GM12878 (cell line): ENCODE measurements at places on chromosomes 2 and 18.

DNA sequence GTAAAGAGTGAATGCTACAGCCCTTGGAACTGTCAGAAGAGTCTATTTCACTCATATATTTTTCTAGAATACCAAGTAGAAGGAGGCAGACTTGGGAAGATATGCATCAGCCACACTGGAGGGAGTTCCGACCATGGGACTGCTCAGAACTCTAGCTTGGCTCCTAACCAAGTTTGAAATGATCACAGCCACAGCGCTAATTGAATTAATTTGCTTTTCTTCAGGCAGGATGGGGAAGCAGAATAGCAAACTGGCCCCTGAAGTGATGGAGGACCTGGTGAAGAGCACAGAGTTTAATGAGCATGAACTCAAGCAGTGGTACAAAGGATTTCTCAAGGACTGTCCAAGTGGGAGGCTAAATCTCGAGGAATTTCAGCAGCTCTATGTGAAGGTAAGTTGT lies 51.4 kb downstream of the VSNL1 start:
- no peak for DNase-seq

DNA sequence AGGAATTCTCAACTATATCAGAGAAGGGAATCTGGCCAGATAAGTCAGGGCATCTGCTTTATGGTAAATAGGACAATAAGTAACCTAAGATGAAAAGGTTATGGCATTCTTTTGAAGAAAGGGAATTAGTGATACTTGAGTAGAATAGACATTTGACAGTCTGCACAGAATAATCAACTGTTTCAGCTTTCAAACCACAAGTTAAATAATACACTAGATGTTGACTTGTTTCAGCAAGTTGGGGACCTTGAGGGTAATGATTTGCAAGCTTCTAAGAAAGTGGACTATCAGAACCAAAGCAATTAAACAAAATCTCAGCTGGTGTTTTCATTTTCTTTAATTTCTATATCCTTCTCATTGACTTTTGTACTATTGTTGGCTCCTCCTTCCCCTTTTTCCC lies 54.5 kb downstream of the SLC39A10 start:
- no peak for DNase-seq

- no peak for DNase-seq
Observed at GRCh38 chr2:234963773-234964615, 12.2 kb downstream of the SH3BP4 start.

GRCh38 chr2:208112969-208113368 lies 11.4 kb downstream of the CRYGD start:
- DNase-seq: no peak

DNA sequence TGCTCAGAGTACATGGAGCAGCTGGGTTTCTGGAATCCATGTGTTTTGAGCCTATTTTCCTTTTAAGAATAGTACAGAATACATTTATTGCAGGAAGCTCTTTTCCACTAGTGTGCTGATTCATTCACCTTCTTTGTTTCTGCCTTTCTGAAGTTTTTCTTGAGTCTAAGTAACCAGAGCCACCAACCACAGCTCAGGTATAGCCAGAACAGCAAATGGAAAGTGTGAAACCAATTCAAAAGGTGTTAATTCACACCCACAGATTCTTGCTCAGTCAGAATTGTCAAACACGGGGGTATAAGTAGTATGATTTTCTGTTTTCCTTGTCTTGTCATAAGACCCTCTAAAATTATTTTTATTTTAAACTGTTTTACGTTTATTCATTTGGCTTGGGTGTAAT lies 75.9 kb upstream of the DYNAP start:
- no peak for DNase-seq

DNA sequence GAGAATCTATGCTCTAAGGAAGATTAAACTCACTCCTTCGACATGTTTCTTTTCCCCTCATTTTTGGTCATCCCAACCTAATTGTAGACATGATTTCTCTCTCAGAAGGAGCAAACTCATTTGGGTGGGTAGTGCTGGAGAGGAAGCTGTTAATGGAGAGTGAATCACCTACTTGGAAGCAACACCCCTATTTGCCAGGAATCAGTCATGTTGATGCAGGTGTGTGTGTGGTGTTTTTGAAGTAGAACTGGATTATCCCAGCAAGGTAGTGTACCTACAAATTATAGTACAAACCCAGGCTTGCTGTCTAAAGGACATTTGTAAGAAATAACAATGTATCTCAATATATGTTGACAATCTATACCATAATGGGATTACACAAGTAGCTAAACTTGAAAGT lies 186.4 kb downstream of the EPHA4 start:
- no peak for DNase-seq

DNA sequence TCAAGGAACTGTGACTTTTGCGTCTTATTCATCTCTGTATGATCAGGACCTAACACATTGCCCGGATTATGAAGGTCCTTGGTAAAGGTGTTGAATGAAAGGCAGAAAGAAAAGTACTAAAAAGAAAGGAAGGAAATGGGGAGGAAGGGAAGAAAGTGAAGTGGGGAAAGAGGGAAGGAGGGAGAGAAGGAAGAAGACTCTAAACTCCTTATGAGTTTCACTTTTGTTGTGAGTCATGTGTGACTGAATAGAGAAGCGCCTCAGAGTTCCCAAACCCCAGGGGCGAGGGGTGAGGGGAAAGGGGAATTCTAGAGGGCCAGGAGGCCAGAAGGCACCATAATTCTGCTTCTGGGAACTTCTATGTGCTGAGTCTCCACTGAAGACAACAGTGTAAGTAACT lies 30.9 kb upstream of the OSBPL6 start:
- no peak for DNase-seq

- DNase-seq: no peak
Observed at GRCh38 chr2:205715831-205716525, 33.7 kb downstream of the NRP2 start.

GRCh38 chr18:49901862-49902340 lies 88.6 kb upstream of the ACAA2 start:
- DNase-seq: no peak

DNA sequence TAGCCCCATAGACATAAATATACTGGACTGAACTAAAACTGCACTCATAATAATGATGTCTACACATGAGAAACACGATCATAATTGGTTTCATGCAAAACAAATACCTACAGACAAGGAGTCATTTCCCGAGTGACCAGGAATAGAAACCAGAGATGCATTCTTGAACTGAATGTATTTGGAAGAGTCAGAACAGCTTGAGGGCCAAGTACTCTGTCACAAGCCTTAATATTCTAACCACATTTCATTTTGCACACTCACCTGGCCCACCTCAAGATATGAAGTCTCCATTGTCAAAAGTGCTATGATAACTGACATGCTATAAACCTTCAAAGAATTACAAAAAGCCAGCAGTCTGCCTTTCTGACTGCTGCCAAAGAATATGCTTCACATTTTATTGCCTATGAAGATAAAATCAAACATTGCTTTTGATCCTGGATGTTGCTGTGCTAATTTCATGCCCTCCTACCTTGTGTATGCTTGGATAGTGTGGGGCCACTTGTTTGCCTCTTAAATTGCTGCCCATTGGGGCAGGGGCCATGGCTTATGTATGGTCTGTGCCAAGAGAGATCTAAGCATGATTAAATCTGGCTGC lies 18.9 kb upstream of the ASAP2 start:
- peak; percentile 4 for DNase-seq

DNA sequence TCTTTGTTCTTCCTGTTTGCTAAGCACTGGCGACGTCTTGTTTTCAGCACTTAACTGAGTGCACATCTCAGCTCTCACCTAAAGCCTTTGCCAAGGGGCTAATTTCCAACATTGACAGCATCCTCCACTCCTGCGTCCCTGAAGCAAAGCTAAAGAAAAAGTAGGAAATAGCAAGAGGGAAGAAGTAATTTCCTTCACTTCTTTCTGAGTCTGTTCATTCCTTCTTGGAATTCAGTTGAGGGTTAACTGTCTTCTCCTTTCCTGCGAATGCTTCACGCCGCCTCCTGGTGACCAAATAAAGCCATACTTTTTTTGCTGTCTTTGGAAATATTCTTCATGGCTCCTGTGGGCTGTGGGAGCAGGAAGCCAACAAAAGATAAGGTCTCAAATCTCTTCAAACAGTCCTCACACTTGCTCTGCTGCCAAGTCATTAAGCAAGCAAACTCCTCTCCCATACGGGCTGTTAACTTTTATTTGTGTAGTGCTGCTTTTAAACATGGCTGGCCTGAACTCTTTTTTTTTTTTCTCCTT lies 100.9 kb downstream of the DPP10 start:
- no peak for DNase-seq

- no peak for DNase-seq
Observed at GRCh38 chr18:69558052-69558451, 157.4 kb downstream of the DOK6 start.

DNA sequence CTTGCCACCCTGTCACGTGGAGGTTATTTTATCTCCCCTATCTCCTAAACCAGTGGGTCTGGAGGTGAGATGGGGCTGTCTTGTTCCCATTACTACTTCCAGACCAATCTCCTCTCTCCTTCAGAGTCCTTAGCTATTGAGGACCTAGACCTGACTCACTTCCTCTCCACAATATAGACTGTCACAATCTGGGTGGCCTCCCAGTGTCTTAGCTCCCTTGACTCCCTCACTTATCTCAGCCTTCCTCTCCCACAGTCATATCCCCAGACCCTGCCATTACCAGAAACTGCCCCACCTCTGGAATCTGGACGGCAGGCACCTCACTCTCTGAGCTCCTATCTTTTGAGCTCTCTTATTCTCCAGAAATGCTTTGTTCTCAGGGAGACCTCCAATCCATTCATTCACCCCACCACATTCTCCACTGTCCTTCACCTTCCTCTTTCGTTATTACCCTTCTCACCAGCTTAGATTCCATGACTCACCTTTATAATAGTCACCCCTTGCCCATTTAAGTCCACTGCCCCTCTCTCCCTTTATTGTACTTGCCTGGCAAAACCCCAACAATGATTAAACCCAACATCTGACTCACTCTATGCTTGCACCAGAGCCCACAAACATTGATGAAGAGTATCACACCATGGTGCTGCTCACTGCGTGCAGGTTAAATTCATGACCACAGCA lies 23.3 kb upstream of the SIX3 start:
- DNase-seq: peak; percentile 15

DNA sequence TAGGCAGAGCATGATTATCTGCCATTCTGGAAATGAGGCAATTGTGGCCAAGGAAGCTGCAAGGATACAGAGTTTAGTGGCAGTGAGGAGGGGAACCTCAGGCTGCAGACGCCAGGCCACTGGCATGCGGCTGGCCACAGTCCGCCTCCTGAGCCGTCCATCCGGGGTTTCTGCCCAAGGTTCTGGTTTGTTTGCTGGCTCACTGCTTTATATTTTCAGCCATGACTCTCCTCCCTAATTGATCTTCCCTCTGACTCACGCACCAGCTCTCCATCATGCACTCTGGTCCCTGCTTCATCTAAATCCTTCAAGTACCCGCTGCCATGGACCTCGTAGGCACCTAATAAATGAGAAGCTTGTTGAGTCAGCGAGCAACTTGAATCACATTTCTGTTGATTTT lies 107.8 kb upstream of the REV1 start:
- no peak for DNase-seq

DNA sequence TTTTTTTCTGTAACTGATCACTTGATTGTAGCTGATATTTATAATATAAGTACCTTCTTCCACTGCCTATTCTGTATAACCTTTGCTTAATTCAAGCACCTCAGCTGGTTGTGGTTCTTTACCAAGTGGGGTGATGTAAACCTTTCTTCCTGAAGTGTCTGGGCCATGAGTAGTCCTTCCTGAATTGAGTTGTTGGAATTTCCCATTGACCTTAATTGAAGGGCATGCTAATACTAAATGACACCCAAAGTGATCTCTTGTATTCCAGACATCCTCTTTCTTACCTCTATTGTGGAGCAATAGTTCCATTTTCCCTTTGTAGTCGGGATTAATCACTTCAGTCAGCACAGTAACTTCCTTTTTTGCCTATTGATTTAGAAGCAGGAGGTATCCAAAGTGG lies 1496.8 kb upstream of the CELF4 start:
- no peak for DNase-seq

GRCh38 chr2:158297606-158298005 lies 158.9 kb downstream of the CCDC148 start:
- DNase-seq: no peak

- DNase-seq: no peak
Observed at GRCh38 chr2:189285349-189285748, 105.8 kb upstream of the COL5A2 start.

GRCh38 chr2:74944987-74945787 lies 13.3 kb upstream of the POLE4 start:
- peak; percentile 72 for DNase-seq

GRCh38 chr2:122863532-122863931 lies 1108.1 kb downstream of the TSN start:
- peak; percentile 38 for DNase-seq

DNA sequence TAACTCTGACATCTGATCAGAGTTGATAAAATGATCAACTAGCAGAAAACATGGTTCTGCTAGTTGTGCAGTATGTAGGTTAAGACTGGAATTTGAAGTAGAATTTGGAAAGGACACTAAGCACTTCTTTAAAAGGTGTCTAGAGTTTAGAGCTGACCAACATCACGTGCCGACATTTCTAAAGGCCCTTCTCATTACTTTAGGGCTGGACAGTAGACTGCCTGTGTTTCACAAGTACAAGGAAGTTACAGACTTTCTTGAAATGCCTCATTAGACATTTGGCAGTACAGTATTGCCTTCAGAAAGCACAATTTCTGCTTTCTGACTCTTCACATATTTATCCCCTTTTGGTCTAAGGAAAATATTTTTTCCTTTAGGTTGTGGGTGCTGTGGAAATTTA lies 255.3 kb downstream of the ZNF385B start:
- DNase-seq: no peak
